ENCODE measurements at places on chromosomes 2 and 18. TPM values are rescaled to one million over a fixed set of nuclear protein-coding genes. Genes with fewer than 3 reads are reported as not detected.
A peak's percentile ranks its signal among the peaks of the same experiment; 100 is the strongest.

DNA sequence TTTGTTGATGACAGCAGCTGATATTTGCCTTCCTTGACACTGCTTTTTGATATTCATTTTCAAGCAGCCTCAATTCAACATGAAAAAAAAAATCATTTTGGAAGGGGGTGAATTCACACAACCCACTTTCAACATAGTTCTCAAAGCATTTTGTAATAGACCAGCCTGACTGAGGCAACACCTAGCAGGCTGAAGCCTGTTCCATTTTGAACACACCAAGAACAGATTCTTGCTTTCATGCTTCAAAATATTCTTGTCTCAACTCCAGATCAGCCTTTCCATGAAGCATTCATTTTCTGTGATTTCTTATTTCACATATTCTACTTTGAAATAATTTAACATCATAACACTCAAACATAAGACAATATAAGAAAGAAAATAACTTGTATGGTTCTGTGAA is 812.6 kb upstream of the POU3F3 start:
- no peaks in the 10 kb centered on the region for H3K36me3 ChIP-seq
- no peak overlapping the region for H3K4me3 ChIP-seq
- DNase-seq: no peak
- H3K4me1 ChIP-seq: no peaks in the 10 kb centered on the region
- no peak overlapping the region for H3K27ac ChIP-seq

- H3K27me3 ChIP-seq: no peaks in the 10 kb centered on the region
- no peaks in the 10 kb centered on the region for H3K36me3 ChIP-seq
- no peaks in the 10 kb centered on the region for H3K4me1 ChIP-seq
- H3K4me3 ChIP-seq: no peak overlapping the region
- no peak for DNase-seq
- no peak overlapping the region for H3K27ac ChIP-seq
Observed at GRCh38 chr2:208619993-208620392, 213.4 kb downstream of the PTH2R start.

- no peak for DNase-seq
- no peaks in the 10 kb centered on the region for H3K4me1 ChIP-seq
- no peak overlapping the region for H3K27ac ChIP-seq
- H3K27me3 ChIP-seq: no peaks in the 10 kb centered on the region
Observed at GRCh38 chr2:56749152-56749752, 565.5 kb downstream of the CCDC85A start.

DNA sequence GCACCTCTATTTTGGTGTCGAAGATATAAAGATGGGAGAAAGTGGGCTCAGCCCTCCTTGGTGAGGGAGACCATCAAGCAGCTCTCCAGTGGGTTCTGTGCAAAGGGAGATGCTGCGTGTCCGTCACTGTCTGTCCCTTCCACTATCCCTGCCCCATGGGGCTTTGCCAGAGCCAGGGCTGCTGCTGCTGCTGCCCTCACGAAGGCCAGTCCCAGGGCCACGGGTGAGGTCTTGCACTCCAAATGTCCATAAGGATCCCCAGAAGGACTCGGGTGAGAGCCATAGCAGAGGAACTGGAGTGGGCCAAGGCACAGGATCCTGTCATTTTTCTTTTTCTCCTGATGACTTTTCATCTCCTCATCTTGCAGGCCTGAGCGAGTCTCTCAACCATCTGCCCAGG is 3.7 kb upstream of the DIPK1C start:
- H3K27ac ChIP-seq: no peak overlapping the region
- H3K36me3 ChIP-seq: no peaks in the 10 kb centered on the region
- peaks cover 20% of the 10 kb centered on the region for H3K4me1 ChIP-seq
- DNase-seq: no peak

- H3K4me1 ChIP-seq: no peaks in the 10 kb centered on the region
- no peaks in the 10 kb centered on the region for H3K36me3 ChIP-seq
- no peaks in the 10 kb centered on the region for H3K27me3 ChIP-seq
Observed at GRCh38 chr2:182435754-182436153, 8.9 kb upstream of the PDE1A start.

GRCh38 chr2:26363323-26363722 is 16.7 kb upstream of the ADGRF3 start:
- no peak overlapping the region for H3K27ac ChIP-seq
- no peaks in the 10 kb centered on the region for H3K36me3 ChIP-seq
- H3K27me3 ChIP-seq: no peaks in the 10 kb centered on the region
- no peak for DNase-seq
- no peak overlapping the region for H3K4me3 ChIP-seq
- no peaks in the 10 kb centered on the region for H3K4me1 ChIP-seq

- H3K36me3 ChIP-seq: no peaks in the 10 kb centered on the region
- no peak overlapping the region for H3K27ac ChIP-seq
- no peak overlapping the region for H3K4me3 ChIP-seq
- DNase-seq: no peak
- H3K4me1 ChIP-seq: no peaks in the 10 kb centered on the region
- H3K27me3 ChIP-seq: no peaks in the 10 kb centered on the region
Observed at GRCh38 chr2:157929871-157930667, 53.9 kb upstream of the ACVR1 start.

- no peaks in the 10 kb centered on the region for H3K27me3 ChIP-seq
- H3K4me1 ChIP-seq: no peaks in the 10 kb centered on the region
- DNase-seq: no peak
- no peak overlapping the region for H3K27ac ChIP-seq
Observed at GRCh38 chr2:170340693-170341068, 162.7 kb downstream of the MYO3B start.

GRCh38 chr2:217802876-217803652 is 199.7 kb downstream of the TNS1 start:
- peaks cover 64% of the 10 kb centered on the region for H3K4me1 ChIP-seq
- no peak overlapping the region for H3K4me3 ChIP-seq
- H3K36me3 ChIP-seq: peaks cover 94% of the 10 kb centered on the region
- DNase-seq: peak; percentile 65
- peak overlapping the region; percentile 80 for H3K27ac ChIP-seq

DNA sequence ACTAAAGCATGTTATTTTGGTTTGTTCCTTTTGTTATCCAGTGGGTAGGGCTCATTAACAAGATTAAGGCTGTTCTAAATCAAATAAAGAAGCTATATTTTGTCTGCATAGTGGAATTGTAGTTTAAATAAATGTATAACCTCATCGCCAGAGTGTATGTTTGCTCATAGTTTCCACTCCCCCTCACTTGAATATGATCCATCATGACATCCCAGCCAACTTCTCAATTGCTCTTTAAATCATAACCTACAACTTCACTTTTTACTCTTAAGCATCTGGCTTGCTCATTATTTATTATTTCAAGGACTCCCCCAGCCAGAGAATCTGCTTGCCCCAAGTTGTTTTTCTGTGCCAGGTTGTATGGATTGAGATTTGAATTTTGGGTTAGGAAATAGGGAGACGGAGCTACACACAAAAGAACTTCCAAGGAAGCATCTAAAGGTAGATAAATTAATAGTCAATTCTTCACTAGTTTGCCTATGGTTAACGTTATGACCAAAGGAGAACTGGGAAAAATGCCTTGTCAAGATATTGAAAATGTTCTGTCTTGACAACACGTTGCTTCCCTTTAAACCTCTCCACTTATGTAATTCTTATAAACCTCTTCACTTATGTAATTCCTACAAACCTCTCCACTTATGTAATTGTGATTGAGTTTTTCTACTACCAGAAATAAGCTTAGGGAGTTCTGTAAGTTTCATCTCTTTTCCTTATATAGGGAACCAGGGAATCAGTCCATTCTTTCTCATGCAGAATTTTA is 55.4 kb upstream of the UPP2 start:
- no peak overlapping the region for H3K27ac ChIP-seq
- no peaks in the 10 kb centered on the region for H3K27me3 ChIP-seq
- no peaks in the 10 kb centered on the region for H3K4me1 ChIP-seq
- no peak overlapping the region for H3K4me3 ChIP-seq

DNA sequence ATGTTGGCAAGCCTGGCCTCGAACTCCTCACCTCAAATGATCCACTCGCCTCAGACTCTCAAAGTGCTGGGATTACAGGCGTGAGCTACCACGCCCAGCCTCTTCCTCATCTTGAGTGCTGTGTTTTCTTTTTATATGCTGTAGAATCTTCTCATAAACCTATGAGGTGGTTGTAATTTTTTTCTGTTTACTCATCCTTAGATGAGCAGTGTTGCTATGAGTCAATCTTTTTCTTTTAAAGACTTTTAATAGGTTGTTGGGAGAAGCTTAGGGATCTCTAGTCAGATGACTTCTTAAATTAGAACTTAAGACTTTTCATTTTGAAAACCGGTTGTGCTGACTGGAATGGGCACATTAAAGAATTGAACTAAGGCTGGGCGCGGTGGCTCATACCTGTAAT is 8.7 kb upstream of the AAK1 start:
- no peaks in the 10 kb centered on the region for H3K27me3 ChIP-seq
- no peak overlapping the region for H3K27ac ChIP-seq
- no peaks in the 10 kb centered on the region for H3K36me3 ChIP-seq
- no peak for DNase-seq
- H3K4me3 ChIP-seq: no peak overlapping the region

GRCh38 chr2:125553768-125554167 is 1102.2 kb upstream of the GYPC start:
- no peak overlapping the region for H3K4me3 ChIP-seq
- no peaks in the 10 kb centered on the region for H3K4me1 ChIP-seq
- DNase-seq: no peak
- no peaks in the 10 kb centered on the region for H3K36me3 ChIP-seq

GRCh38 chr2:119751706-119752105 is 8.0 kb upstream of the PTPN4 start:
- no peaks in the 10 kb centered on the region for H3K4me1 ChIP-seq
- no peak overlapping the region for H3K4me3 ChIP-seq
- no peak overlapping the region for H3K27ac ChIP-seq

DNA sequence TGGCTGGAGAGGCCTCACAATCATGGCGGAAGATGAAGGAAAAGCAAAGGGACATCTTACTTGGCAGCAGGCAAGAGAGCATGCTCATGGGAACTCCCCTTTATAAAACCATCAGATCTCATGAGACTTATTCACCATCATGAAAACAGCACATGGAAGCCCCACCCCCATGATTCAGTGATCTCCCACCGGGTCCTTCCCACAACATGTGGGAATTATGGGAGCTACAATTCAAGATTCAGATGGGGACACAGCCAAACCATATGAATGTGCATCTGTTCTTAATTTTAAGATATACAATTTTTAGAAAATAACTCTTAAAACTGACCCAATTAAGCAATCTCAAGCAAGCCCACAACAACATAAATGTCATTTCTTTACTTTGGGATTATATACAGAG is 12.6 kb downstream of the C18orf63 start:
- H3K4me1 ChIP-seq: no peaks in the 10 kb centered on the region
- H3K27me3 ChIP-seq: no peaks in the 10 kb centered on the region
- no peak for DNase-seq
- H3K36me3 ChIP-seq: no peaks in the 10 kb centered on the region

GRCh38 chr2:8256905-8257304 is 425.0 kb upstream of the ID2 start:
- H3K4me3 ChIP-seq: no peak overlapping the region
- no peaks in the 10 kb centered on the region for H3K36me3 ChIP-seq
- H3K4me1 ChIP-seq: no peaks in the 10 kb centered on the region
- DNase-seq: no peak
- no peak overlapping the region for H3K27ac ChIP-seq
- H3K27me3 ChIP-seq: no peaks in the 10 kb centered on the region

DNA sequence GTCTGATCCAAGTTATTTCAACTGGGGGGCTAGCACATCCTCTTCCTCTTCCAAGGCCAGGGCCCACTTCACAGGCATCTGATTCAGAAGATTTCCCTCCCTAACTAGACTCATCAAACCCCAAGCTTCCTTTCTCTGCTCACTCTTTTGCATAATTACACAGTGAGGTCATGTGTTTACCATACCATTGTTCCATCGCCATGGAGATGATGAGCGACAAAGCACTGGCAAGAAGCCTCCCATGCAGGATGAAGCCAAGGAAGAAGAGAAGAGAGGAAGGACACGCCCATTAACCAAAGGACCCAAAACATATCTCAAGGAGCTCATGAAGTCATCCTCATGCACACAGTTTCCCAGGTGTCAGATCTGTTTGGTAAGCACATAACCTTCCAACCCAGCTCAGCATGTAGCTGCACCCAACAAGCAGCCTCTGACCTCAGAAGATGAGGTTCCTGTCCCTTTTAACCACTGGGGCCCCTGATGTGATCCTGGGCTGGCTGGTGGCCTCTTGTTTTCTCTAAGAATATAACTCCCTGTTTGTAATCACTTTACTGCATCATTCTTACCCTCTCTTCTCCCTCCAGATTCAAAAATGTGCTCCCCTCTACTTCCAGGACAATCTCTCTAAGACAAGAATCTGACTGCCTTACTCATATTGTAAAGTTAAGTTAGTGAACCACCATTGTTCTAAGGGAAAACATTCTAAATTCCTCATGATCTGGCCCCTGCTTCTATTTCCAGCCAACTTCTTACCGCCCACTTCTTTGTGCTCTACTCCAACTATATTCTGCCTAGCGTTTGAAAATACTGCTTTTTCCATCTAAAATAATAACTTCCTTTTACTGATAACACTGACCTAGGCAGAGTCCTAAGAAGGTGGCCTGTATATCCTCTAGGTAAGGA is 190.1 kb downstream of the TTC32 start:
- H3K36me3 ChIP-seq: no peaks in the 10 kb centered on the region
- H3K4me1 ChIP-seq: peaks cover 7% of the 10 kb centered on the region
- no peak overlapping the region for H3K27ac ChIP-seq
- H3K4me3 ChIP-seq: no peak overlapping the region

- H3K4me1 ChIP-seq: no peaks in the 10 kb centered on the region
- peak; percentile 33 for DNase-seq
- H3K36me3 ChIP-seq: no peaks in the 10 kb centered on the region
- H3K27ac ChIP-seq: no peak overlapping the region
- H3K27me3 ChIP-seq: peaks cover 68% of the 10 kb centered on the region
Observed at GRCh38 chr2:236158969-236159777, 9.0 kb downstream of the GBX2 start.

DNA sequence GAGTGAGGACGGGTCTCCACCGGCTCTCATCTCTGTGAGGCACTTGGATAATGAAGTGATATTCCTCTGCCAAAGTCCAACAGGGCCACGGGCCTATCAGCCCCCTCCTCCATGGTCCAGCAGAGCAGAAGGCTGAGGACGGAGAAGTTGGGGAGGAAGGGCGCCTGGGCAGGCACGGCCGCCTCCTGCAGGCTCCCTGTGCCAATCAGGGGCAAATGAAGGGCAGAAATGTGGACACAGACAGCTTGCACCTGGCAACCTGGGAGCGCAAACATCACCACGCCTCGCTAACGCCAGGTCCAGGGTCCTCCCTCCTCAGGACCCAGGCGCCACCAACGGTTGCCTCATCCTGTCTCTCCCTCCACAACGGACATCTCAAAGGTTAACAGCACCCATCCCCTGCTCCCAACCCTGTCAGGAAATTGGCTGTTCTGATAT is 24.3 kb downstream of the SMAD7 start:
- no peak for DNase-seq
- H3K36me3 ChIP-seq: peaks cover 3% of the 10 kb centered on the region
- H3K27ac ChIP-seq: peak overlapping the region; percentile 96
- H3K27me3 ChIP-seq: no peaks in the 10 kb centered on the region

GRCh38 chr2:106561803-106562202 is 74.6 kb downstream of the CD8B2 start:
- peaks cover 53% of the 10 kb centered on the region for H3K4me1 ChIP-seq
- peak; percentile 36 for DNase-seq

CFAP210 gene
- 0.04 TPM for polyA plus RNA-seq

DSG4 gene
- polyA plus RNA-seq: not detected

SERPINB4 gene
- 0.07 TPM for polyA plus RNA-seq

LCT gene
- 0.23 TPM for polyA plus RNA-seq

C2orf92 gene
- polyA plus RNA-seq: 2.9 TPM

PSMD14 gene
- polyA plus RNA-seq: 41.5 TPM

ANTXR1 gene
- polyA plus RNA-seq: 28.8 TPM

TPO gene
- polyA plus RNA-seq: 0.92 TPM
